ENCODE measurements at places on chromosomes 4 and X.

GRCh38 chr4:143286701-143287571, 49.7 kb upstream of the GAB1 start:
- no peak for DNase-seq

GRCh38 chrX:51420610-51421009, 75.8 kb downstream of the NUDT11 start:
- no peak for DNase-seq

DNA sequence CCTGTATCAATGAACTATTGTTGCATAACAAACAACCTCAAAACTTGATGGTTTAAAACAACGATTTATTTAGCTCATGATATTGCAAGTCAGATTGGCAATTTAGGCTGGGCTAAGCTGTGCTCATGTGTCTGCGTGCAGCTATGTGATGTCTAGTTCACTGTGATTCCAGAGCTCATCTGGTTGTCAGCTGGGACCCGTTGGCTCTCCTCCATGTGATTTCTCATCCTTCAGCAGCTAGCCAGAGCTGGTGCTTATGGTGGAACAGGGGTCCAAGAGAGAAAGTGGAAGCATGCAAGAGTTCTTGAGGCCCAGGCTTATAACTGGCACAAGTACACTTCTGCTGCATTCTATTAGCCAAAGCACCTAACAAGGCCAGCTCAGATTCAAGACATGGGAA, 28.8 kb upstream of the TRPC3 start:
- no peak for DNase-seq

- no peak for DNase-seq
These were observed 18.2 kb downstream of the NAAA start for GRCh38 chr4:75922588-75922987.

GRCh38 chrX:109822861-109823260, 89.8 kb upstream of the ACSL4 start:
- no peak for DNase-seq

GRCh38 chr4:141207961-141208360, 12.7 kb upstream of the ZNF330 start:
- no peak for DNase-seq

GRCh38 chrX:92247076-92247475, 467.9 kb downstream of the PCDH11X start:
- no peak for DNase-seq

DNA sequence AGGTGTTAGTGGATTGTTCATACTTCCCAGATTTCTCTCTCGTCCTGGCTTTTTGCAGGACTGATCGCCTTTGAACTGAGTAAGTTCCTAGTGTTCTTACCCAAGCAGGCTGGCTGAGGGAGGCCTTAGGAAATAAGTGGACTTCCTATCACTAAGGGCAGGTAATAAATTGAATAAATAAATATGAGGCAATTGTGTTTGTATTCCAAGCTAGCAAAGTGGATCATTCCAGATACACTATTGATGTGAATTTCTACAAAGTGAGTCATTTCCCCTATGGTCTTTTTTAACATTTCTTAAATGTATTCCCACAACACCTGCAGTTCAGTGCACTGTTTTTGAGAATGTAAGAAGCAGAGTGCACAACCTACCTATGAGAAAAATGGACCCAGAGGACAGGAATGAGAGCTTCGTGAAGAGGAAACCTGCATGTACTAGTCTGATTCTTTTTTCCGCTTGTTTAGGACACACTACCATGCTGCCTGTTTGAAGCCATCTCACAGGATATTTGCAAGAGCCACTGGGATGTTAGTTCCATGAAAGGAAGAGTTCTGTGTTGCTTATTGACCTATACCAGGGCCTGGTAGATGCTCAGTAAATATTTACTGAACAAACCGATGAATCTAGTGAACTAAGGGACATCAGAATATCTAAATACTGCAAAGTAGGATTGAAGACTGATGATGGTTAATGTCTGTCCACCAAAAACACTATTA, 29.0 kb upstream of the SMAD1 start:
- DNase-seq, result no peak

DNA sequence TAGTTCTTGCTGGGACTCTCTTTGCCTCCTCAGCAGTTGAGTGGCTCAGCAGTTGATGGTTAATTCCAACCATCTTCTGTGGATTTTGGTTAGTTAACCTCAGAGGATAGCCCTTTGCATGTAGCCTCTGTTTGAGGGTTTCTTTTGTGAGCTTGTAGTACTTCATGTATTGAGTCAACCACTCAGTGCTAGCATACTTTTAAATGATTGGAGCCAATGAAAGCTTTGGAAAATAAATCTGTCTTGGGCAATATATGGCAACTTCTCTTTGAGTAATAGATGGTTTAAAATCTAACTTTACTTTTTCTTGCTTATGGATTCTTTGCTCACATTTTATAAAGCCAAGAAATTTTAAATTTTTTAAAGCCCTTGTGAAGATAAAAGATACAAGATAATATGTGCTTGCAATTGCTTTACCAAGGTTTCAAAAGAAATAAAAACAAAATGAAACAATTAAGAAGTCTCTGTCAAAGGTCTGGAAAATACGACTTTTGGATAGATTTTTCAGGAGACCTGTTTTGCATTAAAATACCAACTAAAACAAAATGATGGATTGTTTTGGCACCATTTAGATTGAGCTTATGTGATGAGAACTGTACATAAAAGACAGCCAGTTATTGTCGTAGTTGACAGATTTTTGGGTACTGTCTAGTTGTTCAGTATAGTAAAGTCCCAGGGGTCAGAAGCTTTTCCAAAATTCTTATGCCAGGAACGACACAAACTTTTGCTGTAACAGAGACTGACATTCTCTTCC, 181.9 kb downstream of the SPRY1 start:
- DNase-seq, result no peak

DNA sequence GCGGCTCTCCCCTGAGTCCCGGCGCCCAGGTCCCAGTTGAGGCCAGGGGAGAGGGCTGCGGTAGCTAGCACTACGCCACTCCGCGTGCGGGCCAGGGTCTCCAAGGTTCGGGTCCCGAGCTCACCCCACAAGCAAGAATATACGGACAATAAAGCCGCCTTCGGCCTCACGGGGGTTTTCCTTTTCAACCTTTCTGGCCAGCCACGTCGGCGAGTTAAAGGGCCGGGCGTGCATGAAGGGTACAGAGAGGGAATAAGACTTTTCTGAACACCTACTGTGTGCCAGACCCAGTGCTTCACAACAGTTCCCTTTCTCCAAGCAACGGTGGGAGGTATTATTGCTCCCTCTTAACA, 138.5 kb upstream of the ZIC3 start:
- no peak for DNase-seq

DNA sequence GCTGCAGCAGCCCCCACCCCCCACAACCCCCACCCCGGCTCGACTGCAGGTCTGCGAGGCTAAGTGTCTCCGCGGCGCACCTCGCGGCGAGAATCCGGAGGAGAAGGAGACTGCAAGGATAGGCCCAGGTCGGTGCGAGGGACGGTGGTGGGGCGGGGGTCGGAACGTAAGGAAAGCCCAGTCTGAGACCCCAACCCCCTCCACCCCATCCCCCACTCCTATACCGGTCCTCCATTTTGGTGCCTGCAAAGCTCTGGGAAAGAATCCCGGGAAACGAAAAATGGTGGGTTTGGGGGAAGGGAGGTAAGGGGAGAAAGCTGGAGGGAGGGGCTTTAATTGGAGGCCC, 614 bp downstream of the BEX3 start:
- no peak for DNase-seq

DNA sequence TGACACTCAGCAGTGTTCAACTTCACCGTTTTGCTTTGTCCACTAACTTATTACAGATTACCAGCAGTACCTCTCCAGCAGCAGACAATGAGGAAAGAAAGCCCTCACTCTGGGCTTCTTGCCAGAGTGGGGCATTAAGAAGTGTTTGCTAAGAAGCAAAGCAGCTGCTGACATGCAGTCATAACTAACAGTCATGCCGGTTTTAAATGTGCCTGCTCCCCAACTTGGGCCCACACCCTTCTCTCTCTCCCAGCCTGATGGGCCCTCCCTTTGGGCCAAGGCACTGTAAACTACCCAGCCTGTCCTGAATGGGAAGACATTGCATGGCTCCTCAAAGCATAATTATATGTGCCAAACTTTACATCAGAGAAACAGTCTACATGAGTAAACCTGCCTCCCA, 54.6 kb upstream of the HHIP start:
- no peak for DNase-seq

DNA sequence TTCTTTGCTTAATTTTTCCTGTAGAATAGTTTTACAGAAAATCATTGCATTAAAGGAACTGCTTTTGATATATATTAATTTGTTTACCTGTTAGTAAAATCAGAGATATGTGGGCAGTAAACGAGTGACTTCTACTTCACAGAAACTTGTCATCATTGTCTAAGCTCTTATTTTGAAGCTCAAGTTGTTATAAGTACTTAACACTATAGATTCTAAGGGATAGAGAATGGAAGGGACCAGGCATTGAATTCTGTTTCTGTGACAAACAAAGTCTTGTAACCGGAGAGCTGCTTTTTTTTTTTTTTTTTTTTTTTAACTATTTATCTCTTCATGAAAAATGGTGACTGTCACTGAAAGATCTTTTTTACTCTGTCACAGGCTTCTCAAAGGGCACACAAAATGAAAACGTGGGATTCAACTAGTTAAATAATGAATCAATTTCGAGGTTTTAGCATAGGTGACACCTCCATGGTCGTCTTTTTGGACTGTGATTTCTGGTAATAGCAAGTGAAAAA, 14.4 kb downstream of the STK26 start:
- no peak for DNase-seq

DNA sequence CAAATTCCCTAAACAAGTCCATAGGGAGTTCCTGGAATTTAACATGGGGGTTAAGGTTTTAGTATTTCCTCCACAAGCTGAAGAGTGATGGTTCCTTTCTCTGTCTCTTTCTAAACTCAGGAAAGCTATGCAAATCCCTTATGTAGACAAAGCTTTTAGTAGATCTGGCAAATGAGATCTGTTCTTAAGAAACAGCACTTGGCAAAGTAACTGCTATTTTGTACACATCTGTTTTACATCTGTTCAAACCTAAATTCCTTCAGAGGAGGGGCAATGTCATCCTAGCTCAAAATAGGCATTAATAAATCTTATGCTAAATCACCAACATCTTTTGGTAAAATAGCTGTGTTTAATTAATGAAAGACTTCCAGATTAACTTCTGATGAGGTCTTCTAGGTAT, 137.8 kb upstream of the TBC1D9 start:
- DNase-seq, result no peak

DNA sequence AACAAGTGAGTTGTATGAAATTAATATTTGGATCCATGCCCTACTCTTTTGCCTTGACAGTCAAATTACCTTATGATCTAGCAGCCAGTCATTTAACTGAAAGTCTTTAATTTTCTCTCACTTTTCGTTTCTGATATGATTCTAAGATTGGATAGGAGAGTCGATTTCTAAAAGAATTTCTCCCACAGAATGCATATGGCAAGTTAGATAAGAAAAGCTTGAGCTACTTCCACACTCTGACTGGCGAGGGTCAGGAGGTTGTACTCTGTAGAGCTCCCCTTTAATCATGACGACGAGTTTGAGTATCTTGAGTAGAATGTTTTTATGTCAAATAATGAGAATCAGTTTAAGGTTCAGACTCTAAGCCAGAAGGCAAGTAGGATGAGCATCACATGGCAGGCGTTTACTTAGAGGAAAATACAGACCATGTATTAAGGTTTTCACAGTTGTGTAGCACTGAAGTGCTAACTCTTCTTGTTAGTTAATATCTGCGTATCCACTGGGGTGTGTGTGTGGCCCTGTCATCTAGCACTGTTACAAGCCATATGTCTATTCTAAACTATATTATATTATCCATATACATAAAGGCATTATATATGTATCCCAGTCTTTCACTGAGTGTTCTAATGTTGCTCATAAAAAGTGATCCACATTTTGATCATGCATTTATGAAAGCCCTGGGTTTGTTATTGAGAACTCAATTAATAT, 37.8 kb downstream of the LRP2BP start:
- DNase-seq, result no peak

- no peak for DNase-seq
These were observed 7.7 kb upstream of the ARAP2 start for GRCh38 chr4:36251983-36252382.

GRCh38 chrX:43702079-43702524, 46.0 kb downstream of the MAOA start:
- no peak for DNase-seq

DNA sequence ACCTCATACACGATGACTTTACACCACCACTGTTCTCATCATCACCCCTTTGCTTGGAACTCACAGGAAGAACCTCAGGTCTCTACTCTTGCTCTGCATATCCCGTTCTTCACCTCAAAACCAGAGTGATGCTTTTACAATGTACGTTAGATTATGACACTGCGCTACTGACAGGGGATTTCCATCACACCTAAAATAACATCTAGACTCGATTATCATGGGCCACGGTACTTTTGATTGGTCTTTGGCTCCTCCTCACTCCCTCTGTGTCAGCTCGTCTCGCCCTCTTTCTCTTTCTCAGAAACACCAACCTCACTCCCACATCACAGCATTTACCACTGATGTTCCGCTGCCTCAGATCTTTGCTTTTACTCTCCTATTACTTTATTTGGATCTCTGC, 172.4 kb downstream of the TLL1 start:
- no peak for DNase-seq

DNA sequence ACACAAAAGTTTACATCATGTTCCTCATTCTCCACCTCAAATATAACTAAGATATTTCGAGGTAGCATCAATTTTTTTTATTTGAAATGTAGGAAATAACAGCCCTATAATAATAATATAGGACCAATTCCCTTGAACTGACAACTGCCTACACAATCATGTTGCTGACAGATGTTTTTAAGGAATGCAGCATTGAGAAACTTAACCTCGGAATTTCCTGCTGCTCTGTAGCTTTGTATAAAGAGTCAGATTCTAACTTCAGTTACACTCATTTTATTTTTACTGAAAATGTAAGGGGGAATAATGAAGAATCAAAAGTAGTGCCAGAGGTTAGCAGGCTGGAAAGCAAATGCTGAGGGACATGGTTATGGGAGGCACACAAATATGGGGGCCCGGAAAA, 235.8 kb downstream of the RBMX2 start:
- DNase-seq, result no peak

GRCh38 chrX:97524997-97525396, 641.3 kb downstream of the RPA4 start:
- no peak for DNase-seq

GRCh38 chr4:16897991-16898827, at the start of gene LDB2:
Gene LDB2 (minus strand): TSS chr4:16898645.
- DNase-seq, result no peak

- DNase-seq, result no peak
These were observed 50.7 kb upstream of the PRSS48 start for GRCh38 chr4:151226004-151226932.

- no peak for DNase-seq
These were observed 50.0 kb downstream of the CLCN5 start for GRCh38 chrX:49972328-49972860.

GRCh38 chr4:186725469-186726425, 2.1 kb upstream of the FAT1 start:
- no peak for DNase-seq

- DNase-seq, result no peak
These were observed 1.5 kb upstream of the PITX2 start for GRCh38 chr4:110624398-110624780.

GRCh38 chr4:165556383-165556782, 177.6 kb downstream of the CPE start:
- no peak for DNase-seq
